ENCODE measurements at places on chromosomes 1 and 21.

DNA sequence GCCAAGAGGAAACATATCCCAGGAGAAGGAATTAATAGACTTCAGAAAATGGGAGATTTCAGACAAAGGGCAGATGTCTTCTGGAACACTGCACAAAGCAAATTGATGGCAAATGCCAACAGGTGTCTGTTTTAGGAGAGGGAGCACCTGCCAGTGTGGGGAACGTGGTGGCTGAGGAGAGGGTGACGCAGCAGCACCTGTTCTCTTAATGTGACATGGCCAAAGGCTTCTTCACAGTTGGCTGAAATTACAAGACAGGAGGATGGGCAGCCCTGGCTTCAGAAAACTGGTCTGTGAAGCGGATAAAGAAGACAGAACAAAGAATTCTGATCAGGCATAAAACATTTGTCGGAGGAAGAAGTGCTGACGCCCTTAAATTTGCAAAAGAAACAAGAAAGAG is 178.7 kb upstream of the RUNX1 start:
- no peak for DNase-seq

DNA sequence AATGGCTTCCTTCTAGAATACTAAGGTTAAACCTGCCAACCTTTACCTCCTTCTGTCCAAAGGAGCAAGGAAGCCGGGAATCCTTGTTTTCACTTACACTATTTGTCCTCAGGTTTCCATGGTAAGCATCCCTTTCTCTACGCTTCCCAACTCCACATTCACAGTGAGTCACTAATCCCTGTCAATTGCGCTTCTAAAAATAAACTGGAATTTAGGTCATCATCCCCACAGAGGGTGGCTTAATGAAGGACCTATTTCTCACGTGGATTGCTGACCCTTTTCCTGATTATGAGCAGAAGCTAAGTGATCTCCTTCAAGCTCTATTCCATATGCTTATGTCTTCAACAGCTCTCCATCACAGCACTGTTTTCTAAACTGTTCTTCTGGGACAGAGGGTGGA is 39.9 kb upstream of the ABCA4 start:
- DNase-seq = no peak

DNA sequence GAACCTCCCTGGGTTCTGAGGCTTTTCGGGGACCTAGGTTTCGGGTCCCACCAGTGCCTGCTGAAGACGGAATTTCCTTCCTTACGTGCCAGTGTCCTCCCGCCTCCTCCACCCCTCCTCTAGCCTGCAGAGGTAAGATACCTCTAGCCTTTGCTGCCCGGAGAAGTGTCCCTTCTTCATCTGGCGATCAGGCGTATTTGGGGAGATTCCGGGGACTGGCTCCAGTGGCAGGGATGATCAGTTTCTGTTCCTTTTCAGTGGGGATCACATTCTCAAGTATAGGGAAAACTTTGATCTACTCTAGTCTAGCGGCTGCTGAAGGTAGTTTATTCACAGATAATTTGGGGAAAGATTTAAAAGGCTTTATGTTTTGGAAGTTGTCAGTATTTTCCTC is 674 bp downstream of the CEP350 start:
- peak; percentile 10 for DNase-seq

GRCh38 chr1:171877701-171878100 is 36.4 kb downstream of the DNM3 start:
- DNase-seq = no peak

DNA sequence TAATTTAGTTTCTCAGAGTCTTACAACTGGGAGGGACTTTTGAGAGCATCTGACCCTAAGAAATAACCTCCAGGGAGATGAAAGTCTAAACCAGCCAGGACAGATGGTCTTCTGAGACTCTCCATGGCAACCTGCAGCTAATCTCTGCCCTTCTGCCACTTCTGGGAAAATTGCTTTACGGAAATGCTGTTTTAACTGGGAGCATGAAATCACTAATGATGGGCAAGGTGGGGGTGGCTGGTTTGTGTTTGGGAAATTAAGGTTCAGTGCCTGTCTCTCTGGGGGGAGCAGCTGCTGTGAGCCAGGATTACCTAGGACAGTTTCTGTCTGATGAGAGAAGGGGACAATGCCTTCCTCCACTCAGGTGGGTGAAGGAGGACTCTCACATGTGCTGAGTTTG is 33.2 kb downstream of the ROR1 start:
- DNase-seq = no peak

All from HTR-8/SVneo (cell line).